ENCODE measurements at places on chromosomes 12 and 14.

- DNase-seq, result peak; percentile 52
These were observed 18.8 kb downstream of the SLC35F4 start for GRCh38 chr14:57847096-57847495.

DNA sequence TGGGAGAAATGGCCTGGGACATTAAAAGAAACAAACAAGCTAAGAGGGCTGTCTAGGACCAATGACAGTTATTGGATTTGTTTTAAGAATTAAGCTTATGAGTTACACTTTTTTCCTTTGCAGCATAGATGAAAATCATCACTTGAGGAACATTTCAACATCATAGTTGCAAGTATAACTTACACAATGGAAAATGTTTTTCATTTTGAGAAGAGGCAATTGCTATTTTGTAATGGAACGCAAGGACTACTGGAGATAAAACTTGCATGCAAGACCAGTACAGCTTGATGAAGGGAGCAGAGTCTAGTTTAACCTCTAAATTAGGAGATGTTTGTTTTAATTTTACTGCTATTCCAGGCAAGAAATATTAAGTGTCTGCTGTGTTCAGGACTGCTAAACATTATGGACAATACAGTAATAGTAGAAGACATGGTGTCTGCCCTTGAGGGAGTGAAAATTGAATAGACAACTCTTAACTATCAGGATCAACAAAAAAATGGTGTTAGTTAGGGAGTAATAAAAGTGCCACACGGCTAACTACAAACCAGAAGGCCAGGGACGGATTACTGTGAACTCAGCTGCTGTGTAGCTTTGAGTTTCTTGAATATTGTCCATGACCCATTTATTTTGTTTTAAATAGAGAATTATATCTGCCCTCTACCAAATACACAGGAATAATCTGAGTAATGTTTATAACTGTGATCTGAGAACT, 374.5 kb downstream of the RAD51B start:
- DNase-seq, result no peak

GRCh38 chr14:92650581-92651105, 97.8 kb downstream of the LGMN start:
- no peak for DNase-seq

DNA sequence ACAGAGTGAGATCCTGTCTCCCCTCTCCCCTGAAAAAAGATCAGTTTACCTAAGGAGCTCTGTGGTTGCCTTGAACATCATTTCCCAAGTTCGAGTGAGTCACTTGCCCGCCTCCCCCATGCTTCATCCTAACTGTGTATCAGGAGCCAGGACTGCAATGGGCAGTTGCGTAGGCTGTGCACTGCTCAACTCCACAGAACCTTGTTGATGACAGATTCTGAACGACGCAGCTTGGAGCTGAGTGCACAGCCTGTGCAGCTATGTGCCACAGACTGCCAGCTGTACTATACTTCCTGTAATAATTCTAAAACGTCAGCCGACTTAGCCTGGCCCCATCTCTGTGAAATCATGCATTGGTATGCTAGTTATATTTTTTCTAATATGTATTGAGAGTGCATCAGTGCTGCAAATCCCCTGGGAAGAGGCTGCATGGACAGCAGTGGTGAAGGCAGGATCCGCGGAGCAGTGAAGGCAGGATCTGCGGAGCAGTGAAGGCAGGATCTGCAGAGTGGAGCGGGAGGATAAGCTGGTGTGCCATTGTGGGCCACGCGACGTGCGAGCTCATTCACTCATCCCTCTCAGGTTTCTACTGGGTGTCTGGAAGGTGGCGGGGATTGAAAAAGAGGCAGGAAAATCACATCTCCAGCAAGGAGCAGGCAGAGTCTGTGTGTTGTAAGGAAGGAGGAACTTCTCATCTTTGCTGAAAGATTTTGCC, 80.8 kb downstream of the GALNT9 start:
- DNase-seq, result peak; percentile 10

DNA sequence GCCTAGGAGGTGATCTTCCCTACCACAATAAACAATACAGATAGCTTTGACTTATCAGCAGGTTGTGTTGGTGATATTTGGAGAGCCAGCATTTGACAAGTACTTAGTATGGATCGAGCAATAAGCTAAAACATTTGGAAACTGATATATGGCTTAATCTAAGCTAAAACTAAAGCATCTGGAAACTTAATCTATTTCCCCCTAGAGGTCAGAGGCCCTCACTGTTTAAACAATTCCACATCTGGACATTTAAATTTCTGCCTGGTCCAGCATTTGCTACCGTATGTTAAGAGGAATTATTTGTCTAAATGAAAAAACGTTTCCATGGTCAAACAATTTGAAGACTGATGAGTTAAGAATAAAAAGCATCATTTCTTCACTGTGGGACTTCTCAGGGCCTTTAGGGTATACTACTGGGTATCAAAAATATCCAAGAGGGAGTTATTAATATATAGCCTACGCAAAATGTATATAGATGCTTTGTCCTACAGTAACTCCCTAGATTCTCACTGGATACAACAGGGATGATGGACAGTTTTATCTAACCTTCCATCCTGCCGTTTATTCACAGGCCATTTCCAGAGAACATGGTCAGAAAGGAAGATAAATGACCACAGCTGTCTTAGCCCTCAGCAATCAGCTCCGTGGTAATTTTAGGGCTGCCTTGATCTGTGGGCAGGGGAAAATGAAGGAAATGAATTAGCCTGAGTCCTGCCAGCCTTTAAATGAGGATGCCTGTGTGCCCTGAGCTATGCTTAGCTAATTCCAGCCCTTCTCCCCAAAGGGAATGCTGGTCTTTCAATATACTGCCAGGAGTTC, 135.4 kb upstream of the NUDT4 start:
- no peak for DNase-seq

DNA sequence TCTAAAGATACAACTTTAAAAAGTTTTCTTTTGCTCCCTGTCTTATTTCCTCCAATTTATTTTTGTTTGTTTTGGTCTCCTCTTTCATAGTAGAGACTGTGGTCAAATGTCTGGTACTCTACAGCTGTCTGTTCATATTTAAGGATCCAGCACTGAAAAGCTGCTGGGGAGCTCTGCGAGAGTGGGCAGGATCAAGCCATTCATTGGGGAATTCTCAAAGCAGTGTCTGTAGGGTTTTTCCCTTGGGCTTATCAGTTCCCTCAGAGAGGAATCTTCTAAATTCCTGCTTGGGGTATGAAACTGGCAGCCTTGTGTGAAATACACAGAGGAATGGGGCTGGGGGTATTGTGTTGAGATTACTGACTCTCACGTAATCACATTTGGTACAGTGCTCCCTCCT, 52.3 kb downstream of the FNTB start:
- DNase-seq, result no peak

- DNase-seq, result no peak
These were observed 23.5 kb downstream of the CALCOCO1 start for GRCh38 chr12:53703756-53704155.

- DNase-seq, result no peak
These were observed 153.0 kb downstream of the PCNX1 start for GRCh38 chr14:71060274-71060673.

DNA sequence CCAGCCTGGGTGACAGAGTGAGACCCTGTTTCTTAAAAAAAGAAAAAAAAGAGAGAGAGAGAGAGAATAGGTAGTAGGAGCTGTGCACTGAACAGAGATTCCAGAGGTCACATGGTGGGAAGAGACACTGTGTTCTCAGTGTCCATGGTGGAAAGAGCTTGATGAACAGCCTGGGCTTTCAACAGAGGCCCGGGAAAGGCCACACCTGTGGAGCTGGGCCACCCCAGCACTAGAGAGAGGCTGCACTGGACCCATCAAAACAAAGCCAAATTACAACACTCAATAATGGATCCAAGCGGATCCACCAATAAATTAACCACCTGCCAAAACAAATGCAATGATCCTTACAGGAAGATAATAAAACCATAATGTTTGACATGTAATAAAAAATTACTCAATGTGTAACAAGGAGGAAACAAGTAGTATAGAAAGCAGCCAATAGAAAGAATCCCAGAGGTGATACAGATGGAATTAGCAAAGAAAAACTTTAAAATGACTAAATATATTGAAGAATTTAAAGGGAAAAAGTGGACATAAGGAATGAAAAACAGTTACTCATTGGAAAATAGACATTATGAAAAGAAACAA, 44.8 kb upstream of the BCL2L14 start:
- no peak for DNase-seq

GRCh38 chr12:88067301-88067700, 38.1 kb upstream of the C12orf50 start:
- DNase-seq, result no peak

DNA sequence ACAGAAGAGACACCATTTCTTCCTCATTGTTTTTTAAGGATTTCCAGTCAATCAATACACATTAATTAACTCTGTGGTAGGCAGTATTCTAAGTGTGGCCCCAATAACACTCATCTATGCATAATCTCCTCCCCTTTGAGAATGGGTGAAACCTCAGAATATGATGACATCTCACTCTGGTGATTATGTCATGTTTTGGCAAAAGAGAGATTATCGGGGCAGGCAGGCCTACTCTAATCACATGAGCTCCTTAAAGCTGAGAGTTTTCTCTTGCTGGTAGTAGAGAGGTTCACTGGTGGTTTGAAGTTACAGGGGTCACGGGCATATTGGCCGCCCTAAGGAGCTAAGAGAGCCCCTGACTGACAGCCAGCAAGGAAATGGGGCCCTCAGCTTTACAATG, 7.1 kb upstream of the LGMN start:
- DNase-seq, result no peak

DNA sequence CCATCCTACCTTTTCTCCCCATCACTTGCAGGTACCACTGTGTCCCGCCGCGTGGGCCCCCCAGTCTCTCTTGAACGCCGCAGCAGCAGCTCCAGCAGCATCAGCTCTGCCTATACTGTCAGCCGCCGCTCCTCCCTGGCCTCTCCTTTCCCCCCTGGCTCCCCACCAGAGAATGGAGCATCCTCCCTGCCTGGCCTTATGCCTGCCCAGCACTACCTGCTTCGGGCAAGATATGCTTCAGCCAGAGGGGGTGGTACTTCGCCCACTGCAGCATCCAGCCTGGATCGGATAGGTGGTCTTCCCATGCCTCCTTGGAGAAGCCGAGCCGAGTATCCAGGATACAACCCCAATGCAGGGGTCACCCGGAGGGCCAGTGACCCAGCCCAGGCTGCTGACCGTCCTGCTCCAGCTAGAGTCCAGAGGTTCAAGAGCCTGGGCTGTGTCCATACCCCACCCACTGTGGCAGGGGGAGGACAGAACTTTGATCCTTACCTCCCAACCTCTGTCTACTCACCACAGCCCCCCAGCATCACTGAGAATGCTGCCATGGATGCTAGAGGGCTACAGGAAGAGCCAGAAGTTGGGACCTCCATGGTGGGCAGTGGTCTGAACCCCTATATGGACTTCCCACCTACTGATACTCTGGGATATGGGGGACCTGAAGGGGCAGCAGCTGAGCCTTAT, 9.2 kb downstream of the ARHGAP9 start:
- no peak for DNase-seq

GRCh38 chr12:122006186-122006926, 15.3 kb upstream of the BCL7A start:
- no peak for DNase-seq

- no peak for DNase-seq
These were observed 971.7 kb downstream of the FSCB start for GRCh38 chr14:43535231-43535838.

DNA sequence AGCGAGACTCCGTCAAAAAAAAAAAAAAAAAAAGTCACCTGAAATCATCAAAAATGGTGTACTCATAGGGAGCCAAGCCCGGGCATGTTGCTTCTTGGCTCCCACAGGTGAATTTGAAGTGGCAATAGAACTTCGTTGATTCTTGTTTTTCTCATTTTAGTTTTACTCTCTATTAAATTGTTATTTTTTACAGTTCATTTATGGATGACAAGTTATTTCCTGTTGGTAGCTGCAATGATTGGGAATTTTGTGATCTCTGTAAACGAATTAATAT, 1.3 kb downstream of the TM7SF3 start:
- no peak for DNase-seq
